ENCODE measurements at places on chromosomes 6 and 20. TPM values are rescaled to one million over a fixed set of nuclear protein-coding genes. Genes with fewer than 3 reads are reported as not detected.
A peak's percentile ranks its signal among the peaks of the same experiment; 100 is the strongest.

DNA sequence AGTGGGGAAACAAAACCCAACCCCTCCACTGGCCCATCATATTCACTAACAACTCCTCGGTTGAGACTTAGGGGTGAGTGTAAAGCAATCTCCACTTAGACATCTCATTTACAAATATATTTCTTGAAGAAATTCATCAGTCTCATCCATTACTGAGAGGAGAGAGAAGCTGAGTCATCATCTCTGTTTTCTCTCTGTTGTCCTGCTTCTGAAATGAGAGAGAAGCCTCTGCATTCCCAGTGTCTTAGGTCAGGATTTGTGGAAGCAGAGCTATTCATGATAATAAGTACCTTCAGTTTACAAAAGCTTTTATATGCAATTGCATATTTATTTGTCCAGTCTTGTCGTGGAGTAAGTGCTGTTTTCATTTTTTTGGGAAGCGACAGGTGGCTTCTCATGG lies 879 bp downstream of the MEP1A start:
- no peak for DNase-seq

GRCh38 chr6:158654960-158655489 lies 5.2 kb downstream of the SYTL3 start:
- DNase-seq: no peak

DNA sequence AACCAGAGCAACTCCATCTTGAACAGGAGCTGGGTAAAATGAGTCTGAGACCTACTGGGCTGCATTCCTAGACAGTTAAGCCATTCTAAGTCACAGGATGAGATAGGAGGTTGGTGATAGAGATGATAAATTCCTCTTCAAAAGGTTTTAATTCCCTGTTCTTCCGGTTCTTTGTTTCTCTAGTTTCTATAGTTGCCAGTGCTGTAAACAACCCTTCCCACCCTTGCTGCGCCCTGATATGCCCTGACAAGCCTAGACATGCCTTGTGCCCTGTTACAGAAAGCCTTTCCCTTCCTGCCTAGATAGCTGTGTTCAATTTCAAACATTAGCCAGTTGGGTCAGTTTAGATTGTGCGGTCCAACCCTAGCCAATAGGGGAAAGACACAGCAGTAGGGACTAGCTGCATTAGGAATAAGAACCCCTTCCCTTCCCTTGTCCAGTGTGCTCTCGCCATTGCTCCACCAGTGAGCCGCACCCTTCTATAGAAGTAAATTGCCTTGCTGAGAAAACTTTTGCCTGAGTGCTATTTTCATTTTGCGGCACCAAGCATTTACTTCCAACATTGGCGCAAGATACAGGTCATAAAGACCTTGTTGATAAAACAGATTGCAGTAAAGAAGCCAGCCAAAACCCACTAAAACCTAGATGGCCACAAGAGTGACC lies 52.5 kb upstream of the CCN2 start:
- no peak for DNase-seq

GRCh38 chr6:119174879-119175817 lies 96.7 kb upstream of the FAM184A start:
- DNase-seq: no peak

DNA sequence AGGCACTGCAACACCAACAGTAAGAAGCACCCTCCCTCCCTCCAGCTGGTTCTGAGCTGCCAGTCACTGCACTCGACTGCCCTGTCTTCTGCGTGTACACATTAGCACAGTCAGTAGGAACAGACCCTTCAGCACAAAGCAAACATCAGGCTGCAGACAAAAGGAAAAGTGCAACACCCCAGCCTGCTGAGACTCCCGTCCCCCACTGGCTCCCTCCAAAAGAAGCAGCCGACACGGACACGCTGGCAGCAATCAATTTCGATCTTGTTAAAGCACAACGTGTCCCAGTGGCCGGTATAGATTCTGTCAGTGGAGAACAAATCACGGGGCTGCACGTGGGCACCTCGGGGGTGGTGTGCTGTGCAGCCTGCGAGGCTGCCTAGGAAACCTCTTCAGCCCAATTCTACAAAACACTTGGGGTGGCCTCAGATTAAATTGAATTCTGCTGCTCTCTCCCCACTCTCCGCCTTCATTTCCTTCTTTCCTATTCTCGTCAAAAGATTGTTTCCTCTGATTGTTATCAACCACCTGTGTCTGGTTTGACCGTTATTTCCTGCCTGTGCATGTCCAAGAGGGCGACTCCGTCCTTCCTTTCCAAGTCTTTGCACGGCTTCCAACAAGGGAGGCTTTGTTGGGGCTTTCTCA lies 38.7 kb downstream of the TRAF3IP2 start:
- no peak for DNase-seq

DNA sequence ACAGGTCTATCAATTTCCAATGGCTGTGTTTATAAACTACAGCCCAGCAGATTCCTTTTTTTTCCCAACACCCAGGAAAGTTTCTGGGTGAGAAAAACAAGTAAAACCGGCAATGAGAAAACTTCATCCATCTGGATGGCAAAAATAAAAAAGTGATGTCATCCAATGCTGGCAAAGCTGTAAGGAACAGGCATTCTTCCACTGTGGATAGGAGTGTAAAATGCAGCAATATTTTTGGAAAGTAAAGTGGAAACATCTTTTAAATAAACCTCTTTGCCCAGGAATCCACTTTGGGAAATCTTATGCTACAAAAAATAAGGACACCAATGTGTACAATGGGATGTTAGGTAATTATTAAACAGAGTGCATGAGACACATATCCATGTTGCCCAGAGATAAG lies 102.1 kb upstream of the NT5E start:
- no peak for DNase-seq

DNA sequence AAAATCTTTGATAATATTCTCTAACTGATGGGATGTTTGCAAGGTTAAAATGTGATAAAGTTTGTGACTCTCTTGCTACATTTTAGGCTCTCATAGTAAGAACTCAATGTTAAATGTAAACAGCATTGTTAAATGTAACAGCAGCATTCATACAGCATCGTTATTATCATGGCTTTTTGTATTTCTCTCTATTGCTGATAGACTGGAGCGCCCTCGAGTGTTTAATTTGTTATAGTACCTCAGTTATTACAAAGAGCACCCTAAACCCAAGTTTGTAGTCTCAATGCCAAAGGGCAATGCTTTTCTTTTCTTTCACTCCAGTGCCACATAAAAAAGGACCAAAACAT lies 14.9 kb upstream of the TTPAL start:
- no peak for DNase-seq

DNA sequence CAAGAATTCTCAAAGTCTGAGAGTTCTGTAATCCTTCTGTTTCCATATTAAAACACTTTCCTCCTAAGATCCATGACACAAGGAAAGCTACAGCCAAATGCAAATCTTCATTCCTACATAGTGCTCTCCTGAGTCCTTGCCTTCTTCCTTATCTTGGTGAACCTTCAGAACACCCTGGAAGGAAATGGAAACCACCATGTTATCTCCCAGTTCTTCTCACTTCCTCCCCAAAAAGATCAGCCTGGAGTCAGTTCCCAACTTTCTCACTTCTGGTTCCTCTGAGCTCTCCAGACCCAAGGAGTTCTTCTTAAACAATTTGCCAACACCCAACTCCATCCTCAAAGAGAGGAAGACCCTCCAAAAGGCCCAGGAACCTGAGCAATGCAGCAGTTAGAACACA lies 193.3 kb upstream of the CCN2 start:
- DNase-seq: no peak

GRCh38 chr6:15698471-15698870 lies 35.6 kb upstream of the DTNBP1 start:
- no peak for DNase-seq

DNA sequence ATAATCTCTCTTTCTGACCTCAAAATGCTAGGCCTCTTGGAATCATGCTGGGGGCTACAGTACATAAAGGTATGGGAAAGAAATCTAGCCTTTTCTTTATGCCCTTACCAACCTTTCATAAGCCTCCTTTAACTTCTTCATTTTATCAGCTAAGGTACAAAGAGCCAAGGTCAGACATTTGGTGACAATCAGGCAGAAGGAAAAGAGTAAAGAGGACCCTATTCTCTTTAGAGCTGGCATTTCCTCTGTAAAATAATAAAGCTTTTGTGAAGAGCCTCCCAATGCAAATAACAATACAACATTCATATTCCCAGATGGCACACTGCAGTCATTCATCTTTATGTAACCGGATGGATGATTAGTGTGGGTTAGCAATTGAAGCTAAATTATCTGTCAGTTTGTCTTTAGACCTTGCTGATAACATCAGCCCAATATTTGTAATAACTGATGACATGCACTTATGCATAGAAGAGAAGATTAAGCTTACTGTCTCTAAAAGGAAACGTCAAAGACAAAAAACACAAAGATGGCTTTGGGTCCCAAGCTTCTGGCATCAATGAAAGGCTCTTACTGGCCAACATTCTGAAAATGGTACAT lies 163.1 kb downstream of the IBTK start:
- no peak for DNase-seq

- DNase-seq: no peak
These were observed 128.6 kb upstream of the BACH2 start for GRCh38 chr6:90425161-90425641.

DNA sequence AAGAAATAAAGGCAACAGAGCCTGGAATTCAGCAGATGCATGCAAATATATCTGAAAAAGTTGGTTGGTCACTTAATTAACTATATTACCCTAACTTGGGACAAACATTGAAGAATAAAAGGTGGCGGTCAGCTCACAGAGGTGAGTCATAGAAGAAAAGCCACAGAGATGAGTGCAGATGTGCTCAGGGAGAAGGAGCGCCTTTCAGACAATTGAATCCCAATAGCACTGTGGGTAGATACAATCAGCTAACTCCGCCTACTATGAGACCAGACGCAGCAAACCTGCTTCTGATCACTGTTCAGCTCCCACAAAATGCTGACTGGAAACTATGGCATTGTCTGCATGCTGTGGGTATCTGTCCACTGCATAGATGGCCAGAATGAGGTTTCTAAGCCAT lies 447.8 kb downstream of the PTPRT start:
- no peak for DNase-seq

DNA sequence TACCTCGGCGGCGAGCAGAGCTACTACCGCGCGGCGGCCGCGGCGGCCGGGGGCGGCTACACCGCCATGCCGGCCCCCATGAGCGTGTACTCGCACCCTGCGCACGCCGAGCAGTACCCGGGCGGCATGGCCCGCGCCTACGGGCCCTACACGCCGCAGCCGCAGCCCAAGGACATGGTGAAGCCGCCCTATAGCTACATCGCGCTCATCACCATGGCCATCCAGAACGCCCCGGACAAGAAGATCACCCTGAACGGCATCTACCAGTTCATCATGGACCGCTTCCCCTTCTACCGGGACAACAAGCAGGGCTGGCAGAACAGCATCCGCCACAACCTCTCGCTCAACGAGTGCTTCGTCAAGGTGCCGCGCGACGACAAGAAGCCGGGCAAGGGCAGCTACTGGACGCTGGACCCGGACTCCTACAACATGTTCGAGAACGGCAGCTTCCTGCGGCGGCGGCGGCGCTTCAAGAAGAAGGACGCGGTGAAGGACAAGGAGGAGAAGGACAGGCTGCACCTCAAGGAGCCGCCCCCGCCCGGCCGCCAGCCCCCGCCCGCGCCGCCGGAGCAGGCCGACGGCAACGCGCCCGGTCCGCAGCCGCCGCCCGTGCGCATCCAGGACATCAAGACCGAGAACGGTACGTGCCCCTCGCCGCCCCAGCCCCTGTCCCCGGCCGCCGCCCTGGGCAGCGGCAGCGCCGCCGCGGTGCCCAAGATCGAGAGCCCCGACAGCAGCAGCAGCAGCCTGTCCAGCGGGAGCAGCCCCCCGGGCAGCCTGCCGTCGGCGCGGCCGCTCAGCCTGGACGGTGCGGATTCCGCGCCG lies 994 bp downstream of the FOXC1 start:
- peak; percentile 6 for DNase-seq

GRCh38 chr20:16311756-16312155 lies 261.5 kb downstream of the KIF16B start:
- DNase-seq: no peak

- DNase-seq: no peak
These were observed 877.8 kb downstream of the EPHA7 start for GRCh38 chr6:92541448-92542060.

DNA sequence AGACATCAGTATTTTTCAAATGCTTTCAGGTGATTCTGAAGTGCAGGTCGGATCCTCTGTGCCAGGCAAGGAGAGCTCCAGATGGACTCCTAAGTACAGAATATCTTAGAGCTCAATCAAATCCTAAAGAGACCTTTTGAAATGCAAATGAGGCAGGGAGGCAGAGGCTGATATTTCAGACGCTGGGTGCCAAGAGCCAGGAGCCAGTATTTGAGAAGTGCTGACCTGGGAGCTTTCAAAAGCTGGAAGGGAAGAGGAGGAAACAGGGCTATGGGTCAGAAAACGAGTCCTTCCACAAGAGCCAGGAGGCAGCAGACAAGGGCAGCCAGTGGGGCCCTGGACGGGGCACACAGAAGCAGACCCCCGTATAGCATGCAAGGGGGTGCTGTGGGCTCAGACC lies 46.1 kb upstream of the DSN1 start:
- DNase-seq: no peak

DNA sequence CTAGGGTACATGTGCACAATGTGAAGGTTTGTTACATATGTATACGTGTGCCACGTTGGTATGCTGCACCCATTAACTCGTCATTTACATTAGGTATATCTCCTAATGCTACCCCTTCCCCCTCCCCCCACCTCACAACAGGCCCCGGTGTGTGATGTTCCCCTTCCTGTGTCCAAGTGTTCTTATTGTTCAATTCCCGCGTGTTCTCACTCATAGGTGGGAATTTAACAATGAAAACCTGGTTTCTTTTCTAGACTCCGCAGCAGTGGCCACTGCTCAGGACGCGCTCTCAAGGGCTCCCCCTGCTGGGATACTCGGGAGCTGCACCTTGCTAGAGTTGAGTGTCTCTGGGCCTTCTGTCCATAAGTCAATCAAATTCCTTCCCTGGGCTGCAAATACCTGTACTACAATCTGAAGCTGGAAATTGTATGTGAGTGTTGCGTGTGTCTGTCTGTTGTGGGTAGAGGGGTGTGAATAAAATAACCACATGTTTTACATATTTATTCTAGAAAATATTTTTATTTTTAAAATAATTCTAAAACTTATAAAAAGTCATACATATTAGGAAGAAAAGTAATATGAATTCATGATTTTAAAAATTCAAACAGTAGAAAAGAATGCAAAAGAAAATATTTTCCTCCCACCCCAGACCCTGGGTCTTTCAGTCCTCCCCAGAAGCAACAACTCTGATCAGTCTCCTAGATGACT lies 8.2 kb upstream of the CEP250 start:
- DNase-seq: peak; percentile 92

- no peak for DNase-seq
These were observed 20.6 kb downstream of the KCNQ5 start for GRCh38 chr6:72642435-72642834.

Gene SIRPD
- total RNA-seq: not detected

Gene PTCRA
- total RNA-seq: not detected

Gene LY6G6D
- total RNA-seq: not detected

Gene TBXT
- not detected for total RNA-seq

Gene LTA
- not detected for total RNA-seq

Gene PDE7B
- 22.5 TPM for total RNA-seq

Gene PGC
- not detected for total RNA-seq

Gene ABT1
- total RNA-seq: 13.2 TPM

Gene BPIFB3
- not detected for total RNA-seq

Gene ZNF334
- total RNA-seq: 5.1 TPM

Gene CRISP3
- not detected for total RNA-seq
